ENCODE measurements at places on chromosomes 4 and X.

DNA sequence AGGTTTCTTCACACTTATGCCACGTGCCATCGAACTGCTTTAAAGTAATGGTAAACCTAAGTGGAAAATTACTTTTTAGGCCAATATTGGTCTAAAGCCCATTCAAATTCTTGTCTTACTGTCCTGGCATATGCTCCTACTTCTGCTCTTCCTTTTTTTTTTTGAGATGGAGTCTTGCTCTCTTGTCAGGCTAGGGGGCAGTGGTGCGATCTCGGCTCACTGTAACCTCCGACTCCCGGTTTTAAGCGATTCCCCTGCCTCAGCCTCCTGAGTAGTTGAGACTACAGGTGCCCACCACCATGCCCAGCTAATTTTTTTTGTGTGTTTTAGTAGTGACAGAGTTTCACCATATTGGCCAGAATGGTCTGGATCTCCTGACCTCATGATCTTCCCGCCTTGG is 129.0 kb upstream of the TECRL start:
- DNase-seq = no peak

DNA sequence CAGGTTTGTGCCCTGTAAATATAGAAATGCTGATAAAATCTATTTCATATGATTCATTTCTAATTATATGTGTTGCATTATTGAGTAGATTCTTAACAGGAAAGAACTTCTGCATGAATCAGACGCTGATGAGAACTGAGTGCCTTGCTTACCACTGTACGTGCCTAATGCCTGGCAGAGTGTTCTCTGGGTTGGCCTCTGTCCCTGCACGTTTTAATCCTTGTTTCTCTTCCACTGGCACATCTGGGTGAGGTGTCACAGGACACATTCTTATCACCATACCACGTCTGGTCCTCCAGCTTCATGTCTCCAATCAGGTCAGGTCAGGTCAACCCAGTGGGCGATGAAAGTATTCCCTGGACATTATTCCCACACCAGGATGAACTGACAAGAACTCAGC is 53.6 kb downstream of the KLF3 start:
- DNase-seq = no peak

- no peak for DNase-seq
These were observed 4.7 kb upstream of the FAM241A start for GRCh38 chr4:112140536-112140935.

- DNase-seq = no peak
These were observed 30.2 kb upstream of the SLC25A6 start for GRCh38 chrX:1422135-1422465.

GRCh38 chr4:94359838-94360237 is 17.2 kb upstream of the HPGDS start:
- no peak for DNase-seq

GRCh38 chrX:135740681-135741149 is 27.3 kb downstream of the CT45A1 start:
- peak; percentile 18 for DNase-seq

GRCh38 chrX:112247714-112248113 is 165.1 kb upstream of the TRPC5 start:
- no peak for DNase-seq

DNA sequence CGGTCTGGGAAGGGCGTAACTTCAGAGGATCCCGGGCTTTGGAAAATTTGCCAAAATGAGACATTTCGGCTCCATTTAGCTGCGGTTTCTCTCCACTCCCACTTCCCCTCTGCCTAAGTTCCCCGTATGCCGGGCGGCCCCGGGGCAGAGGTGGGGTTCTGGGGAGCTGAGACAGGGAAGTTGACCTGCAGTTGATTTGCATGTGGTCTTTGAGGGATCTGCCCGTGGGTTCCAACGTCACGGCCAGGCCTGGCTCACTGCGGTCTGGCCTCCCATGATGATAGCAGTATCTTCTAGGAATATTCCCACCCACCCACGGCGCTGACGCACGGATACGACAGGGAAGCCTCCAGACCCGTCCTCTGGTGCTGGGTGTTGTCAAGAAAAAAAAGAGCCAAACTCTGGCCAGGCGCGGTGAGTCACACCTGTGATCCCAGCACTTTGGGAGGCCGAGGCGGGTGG is 27.3 kb upstream of the CRLF2 start:
- DNase-seq = no peak

GRCh38 chrX:77960567-77960966 is 8.9 kb downstream of the PGAM4 start:
- DNase-seq = no peak

GRCh38 chr4:38654273-38654672 is 9.7 kb upstream of the KLF3 start:
- peak; percentile 81 for DNase-seq

DNA sequence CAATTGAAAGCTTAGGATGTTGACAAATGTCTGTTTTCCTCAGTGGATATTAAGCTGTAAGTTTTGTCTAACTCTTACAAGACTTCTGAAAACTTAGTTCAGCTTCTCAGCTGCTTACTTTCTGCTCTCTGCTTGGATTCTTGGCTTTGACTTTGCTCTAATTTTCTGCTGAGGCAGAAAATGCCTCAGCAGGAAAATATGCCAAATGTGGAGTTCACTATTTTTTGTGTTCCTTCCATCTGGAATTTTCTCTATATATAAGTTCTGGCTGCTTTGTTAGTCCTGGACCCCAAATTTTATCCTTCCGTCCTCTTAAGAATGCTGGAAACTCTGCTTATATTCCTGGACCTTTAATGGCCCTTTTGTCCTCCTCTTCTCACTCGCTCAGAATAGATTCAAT is 352.6 kb upstream of the NWD2 start:
- no peak for DNase-seq

- DNase-seq = no peak
These were observed 15.2 kb upstream of the PCYT1B start for GRCh38 chrX:24662352-24662751.

GRCh38 chrX:39721566-39722279 is 376.0 kb downstream of the BCOR start:
- no peak for DNase-seq

GRCh38 chr4:123421937-123422781 is 25.6 kb downstream of the SPRY1 start:
- DNase-seq = no peak

DNA sequence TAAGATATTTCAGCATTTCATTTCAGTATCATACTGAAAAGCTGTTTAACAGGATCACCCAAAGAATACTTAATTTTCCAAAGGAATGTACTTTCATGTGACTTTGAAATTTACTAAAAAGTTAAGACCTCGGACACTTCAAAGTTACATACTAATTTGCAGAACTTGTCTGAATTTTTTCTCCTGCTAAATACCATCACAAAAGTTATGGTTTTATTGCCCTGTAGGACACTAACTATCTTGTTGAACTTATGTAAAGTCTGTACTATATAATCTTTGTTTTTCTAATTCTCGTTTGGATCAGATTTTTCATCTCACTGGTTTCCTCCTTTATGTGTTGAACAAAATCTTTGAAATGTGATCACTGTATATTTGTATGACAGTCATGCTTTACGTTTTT is 37.2 kb upstream of the GRID2 start:
- no peak for DNase-seq

- no peak for DNase-seq
These were observed 83.3 kb downstream of the HPRT1 start for GRCh38 chrX:134543288-134543687.

DNA sequence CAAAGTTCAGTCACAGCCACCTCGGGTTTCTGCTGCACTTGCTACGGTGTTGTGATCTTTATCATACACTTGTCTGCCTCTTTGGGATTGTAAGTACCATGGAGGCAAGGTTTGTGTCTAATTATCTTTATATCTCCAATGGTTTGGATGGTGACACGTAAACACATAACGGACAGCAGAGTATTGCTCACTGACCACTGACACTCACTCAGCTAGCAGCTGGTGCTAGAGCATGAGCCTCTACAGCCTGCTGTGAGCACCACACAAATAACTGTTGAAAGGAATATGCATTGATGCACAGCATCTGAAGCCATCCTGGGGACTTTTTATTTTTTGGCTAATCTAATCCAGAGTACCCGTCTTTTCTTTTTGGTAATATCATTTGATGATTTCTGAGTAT is 156.0 kb downstream of the DCLK2 start:
- DNase-seq = no peak

GRCh38 chr4:53935780-53936179 is 128.6 kb downstream of the CHIC2 start:
- no peak for DNase-seq

- no peak for DNase-seq
These were observed 173.8 kb upstream of the DCAF12L2 start for GRCh38 chrX:126339928-126340327.

DNA sequence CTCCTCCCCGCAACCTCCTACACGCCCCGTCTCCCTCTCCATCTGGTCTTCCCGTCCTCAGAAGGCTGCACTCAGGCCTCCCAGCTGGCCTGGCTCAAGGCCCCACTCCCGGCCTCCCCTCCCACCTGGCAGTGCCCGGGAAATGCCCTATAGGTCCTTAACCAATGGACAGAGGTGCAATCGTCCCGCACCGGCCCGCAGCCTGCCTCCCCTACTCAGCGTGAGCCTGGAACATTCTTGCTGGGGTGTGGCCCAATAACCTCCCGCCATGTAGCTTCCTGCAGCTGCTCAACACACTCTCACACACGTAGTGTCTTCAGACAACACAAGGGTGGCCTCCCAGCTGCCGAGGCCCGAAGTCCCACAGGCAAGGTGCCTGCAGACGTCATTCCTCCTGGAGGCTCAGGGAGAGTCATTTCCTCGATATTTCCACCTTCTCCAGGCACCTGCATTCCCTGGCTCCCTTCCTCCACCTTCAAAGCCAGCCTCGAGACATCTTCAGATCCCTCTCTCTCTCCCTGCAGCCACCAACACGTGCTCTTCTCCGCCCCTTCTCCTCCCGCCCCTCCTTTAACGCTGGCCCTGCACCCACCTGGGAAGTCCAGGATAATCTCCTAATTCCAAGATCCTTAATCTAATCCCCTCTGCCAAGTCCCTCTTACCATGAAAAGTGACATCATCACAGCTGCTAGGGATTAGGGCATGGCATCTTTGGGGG is 56.2 kb downstream of the ADRA2C start:
- DNase-seq = no peak

DNA sequence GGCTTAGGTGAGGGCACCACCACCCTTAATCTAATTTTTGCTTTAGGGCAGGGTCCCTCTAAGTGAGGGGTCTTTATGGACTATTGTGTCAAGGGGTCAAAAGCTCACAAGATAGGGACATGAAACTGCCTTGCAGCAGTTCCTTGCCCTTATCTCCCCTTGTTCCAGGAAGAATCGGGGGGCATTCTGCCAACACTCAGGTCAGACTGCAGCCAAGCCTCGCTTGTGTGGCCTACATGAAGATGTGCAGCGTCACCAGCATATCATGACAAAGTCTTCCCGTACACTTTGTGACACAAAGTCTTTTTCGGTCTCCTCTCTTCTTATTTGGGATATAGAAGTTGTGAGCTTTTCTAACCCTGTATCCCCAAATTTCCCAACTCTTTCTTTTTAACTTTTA is 17.5 kb upstream of the USP9X start:
- no peak for DNase-seq

DNA sequence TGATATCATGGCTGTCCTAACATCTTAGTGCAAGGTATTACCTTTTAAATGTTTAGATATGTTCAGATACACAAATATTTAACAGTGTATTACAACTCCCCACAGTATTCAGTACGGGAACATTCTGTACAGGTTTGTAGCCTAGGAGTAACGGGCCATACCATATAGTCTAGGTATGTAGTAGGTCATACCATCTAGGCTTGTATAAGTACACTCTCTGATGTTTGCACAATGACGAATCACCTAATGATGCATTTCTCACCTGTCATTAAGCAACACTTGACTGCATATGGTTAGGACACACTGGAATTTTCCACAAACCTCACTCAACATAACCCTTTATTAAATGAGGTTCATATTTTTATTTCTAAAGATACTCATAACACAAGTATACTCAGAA is 67.7 kb downstream of the THOC2 start:
- no peak for DNase-seq

GRCh38 chrX:70226048-70226447 is 8.4 kb upstream of the AWAT1 start:
- no peak for DNase-seq

DNA sequence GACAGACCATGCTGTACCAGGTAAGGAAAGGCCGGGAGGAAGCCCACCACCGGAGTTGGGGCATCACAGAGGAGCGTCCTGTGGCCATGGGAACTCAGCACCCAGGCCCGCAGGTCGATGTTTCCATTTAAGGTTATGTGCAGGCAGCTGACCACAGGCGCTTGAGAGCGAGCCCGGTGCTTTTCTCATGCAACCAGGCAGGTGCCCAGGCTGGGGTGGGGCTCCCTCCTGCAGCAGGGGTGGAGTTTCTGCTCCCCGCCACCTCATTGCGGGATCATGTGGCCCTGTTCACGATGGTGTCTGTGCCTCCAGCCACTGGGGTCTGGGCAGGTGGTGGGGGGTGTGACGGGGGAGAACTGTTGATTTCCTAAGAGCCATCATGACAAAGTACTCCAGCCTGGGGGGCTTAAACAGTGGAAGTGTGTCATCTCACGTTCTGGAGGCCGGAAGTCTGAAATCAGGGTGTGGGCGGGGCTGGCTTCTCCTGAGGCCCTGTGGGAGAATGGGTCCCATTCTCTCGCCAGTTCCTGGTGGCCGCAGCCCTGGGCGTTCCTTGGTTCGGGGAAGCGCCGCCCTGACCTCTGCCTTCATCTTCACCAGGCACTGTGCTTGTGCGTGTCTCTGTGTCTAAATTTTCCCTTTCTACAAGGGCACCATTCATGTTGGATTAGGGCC is 60.9 kb downstream of the CPZ start:
- no peak for DNase-seq

- DNase-seq = no peak
These were observed 90.7 kb upstream of the DCLK2 start for GRCh38 chr4:149987330-149988086.

- DNase-seq = no peak
These were observed 67.0 kb downstream of the SLC4A4 start for GRCh38 chr4:71405791-71406190.

DNA sequence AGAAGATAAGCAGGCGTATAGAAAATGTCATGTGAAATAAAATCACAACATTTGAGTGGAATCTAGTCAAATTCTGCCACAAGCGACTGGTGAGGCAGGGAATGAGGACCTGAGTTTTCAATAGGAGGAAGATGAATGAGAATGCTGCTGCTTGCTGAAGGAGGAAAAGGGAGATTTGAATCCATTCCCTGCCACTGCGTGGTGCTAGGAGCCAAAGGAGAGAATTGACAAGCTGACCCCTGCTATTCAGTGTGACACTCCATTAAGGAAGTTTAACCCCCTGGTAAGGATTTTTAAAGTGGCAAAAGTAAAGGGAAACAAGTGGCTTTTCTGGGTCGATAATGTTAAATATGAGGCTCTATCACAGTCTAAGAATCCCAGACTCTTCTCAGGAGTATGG is 314.0 kb downstream of the NAF1 start:
- DNase-seq = no peak
